ENCODE measurements at places on chromosomes 5 and 9.

DNA sequence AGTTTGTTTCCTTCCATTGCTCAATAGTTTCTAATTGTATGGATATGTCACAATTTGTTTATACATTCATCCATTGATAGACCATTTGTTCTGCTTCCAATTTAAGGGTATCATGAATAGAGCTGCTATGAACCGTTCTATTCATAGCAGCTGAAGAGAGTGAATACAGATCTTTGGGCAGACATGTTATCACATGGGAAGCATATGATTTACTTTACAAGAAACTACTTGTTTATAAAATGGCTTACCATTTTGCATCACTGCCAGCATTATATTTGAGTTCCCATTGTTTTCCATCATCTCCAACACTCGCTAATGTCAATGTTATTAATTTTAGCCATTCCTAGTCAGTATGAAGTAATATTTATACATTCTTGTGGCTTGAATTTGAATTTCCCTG, 549.0 kb downstream of the MAT2B start:
- no peak for DNase-seq

DNA sequence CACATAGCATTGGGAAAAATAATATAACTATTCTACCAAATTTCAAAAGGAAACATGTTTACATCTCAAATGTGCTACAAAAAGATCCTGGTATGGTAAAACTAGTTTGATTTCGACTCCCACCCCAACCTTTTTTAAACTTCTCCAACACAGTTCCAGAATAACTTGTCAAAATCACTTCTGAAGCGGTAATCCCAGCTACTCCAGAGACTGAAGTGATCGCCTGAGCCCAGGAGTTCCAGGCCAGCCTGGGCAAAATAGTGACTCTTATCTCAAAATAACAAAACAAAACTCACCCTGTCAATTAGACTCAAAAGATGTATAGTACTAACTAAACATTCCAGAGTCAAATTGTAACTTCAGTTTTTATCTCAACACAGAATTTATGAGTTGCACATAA, 71.3 kb upstream of the RNF38 start:
- peak; percentile 10 for DNase-seq

DNA sequence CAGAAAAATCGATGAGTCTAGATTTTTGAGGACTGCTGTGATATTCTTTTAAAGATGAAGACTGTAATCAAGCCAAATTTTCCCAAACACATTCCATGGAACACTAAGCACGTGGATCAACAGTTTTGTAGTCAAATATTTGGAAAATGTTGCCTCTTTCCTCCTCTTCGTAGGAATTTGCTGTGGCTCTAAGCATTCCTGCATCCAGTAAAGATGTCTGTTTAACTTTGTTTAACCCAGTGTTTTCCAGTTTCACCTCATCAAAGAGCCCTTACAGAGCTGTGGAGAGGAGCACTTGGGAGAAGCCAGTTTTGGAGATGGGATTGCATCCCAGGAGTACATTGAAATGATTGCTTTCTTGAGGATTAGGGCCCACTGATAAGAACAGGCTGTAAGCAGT, 58.9 kb downstream of the INSYN2B start:
- DNase-seq: no peak

GRCh38 chr5:144237851-144238250, 67.2 kb downstream of the KCTD16 start:
- DNase-seq: peak; percentile 10

- peak; percentile 60 for DNase-seq
Observed at GRCh38 chr5:174827558-174827957, 103.2 kb downstream of the MSX2 start.

DNA sequence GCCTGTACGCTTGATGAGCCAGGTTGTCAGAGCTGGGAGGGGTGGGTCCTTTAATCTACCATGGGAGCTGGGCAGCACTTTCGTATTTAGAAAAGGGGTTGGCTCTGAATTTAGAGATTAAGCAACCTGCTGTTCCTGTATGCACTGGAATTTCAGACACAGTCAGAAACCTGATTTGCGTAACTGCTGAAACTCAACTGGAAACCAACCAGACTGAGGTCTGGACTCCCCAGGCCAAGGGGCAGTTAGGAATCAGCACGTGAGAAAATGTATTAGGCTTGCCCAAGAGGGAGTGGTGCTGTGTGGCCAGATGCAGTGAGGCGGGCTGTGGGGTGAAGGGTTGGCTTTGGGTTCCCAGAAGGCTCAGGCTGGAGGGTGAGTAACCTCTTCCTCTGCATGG, 235.0 kb downstream of the GOLPH3 start:
- DNase-seq: peak; percentile 15

DNA sequence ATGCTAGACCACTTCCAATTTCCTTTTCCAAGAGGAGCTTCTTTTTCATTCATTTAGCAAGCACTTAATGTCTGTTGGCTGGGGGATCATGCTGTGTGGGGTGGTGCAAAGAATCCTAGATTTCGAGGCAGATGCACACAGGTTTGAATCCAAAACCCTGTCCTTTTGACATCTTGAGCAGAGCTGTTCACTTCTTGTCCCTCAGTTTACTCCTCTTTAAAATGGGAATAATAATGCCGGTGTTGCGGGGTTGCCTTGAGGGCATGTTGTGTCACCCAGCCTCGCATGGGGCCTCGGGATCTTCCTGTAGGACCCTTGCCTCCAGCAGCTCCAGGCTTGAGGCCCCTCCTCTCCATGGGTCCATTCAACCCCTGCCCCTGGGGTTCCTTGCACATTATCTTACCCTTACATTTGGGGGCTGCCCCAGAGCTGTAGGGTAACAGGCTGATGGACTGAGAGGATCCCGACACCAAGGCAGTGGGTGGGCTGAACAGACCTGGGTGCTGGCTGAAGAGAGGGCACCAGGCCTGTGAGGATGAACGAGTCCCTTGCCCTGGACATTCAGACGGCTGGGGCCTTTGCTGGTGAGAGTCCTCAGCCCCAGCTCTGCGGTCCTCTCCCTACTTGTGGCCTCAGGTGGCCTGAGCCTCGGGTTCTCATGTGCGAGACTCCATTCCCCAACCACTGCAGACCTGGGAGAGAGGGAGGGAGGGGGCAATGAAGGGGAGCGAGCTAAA, 145.8 kb downstream of the BARX1 start:
- DNase-seq: no peak

DNA sequence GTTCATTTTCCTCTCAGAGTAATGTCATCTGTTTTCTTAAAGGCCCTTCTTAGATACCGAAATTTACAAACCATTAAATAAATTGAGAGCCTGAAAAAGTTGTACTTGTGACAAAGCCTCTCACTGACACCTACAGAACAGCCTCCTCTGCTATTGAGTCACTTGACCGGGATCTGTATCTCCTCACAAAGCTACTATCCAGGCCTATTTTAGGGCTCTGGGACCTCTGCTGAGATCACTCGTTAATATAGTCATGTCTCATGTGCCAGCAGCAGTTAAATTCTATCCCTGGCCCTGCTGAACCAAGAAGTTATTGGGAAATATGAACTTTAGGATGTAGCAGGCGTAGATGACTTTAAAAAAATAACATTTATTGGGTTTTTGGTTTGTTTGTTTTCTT, 31.1 kb downstream of the FBXO38 start:
- DNase-seq: no peak

GRCh38 chr9:93094658-93095204, 1.3 kb upstream of the CARD19 start:
- DNase-seq: no peak

GRCh38 chr5:88707216-88707965, 175.6 kb downstream of the MEF2C start:
- DNase-seq: no peak

DNA sequence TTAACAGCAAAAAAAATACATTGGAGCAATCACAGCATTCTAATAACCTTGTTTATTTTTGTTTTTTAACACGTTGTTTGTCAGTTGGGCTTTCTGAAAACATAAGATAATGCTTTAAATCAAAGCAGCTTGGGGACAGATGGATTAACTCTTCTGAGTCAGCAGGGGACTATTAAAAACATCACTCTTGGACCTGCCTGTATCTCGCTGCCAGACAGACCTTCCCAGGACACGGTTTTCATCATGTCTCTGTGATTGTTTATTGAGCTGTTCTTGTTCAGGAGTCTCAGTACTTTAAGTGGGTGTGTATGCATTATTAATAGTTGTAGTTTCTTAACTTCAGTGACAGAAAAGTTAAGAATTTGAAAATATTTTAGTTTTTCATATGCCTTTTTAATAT, 173.2 kb downstream of the SH3GL2 start:
- no peak for DNase-seq

- DNase-seq: no peak
Observed at GRCh38 chr9:109585796-109586195, 87.7 kb upstream of the PTPN3 start.

GRCh38 chr5:150006318-150006717, 5.8 kb downstream of the HMGXB3 start:
- DNase-seq: no peak

GRCh38 chr5:159782197-159782994, 133.9 kb upstream of the ADRA1B start:
- no peak for DNase-seq

DNA sequence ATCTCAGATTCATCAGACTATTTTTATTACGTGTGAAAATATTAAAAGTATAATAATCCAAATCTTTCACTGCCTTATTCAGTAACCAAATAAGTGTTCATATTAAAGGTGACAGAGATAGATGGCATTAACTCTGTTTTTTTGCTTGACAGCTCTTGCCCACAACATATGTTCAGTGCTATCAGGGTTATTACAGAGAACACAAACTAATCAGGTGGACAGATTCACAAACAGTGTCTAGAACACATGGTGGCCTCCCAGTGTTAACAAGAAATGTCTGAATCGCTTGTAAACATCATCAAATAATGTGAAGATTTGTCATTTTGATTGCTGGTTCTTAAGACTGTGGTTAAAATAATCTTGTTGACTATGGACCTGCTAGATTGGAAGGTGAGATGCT, 609.1 kb upstream of the GRAMD2B start:
- DNase-seq: no peak

GRCh38 chr5:35488055-35488454, 129.6 kb upstream of the SPEF2 start:
- DNase-seq: no peak

DNA sequence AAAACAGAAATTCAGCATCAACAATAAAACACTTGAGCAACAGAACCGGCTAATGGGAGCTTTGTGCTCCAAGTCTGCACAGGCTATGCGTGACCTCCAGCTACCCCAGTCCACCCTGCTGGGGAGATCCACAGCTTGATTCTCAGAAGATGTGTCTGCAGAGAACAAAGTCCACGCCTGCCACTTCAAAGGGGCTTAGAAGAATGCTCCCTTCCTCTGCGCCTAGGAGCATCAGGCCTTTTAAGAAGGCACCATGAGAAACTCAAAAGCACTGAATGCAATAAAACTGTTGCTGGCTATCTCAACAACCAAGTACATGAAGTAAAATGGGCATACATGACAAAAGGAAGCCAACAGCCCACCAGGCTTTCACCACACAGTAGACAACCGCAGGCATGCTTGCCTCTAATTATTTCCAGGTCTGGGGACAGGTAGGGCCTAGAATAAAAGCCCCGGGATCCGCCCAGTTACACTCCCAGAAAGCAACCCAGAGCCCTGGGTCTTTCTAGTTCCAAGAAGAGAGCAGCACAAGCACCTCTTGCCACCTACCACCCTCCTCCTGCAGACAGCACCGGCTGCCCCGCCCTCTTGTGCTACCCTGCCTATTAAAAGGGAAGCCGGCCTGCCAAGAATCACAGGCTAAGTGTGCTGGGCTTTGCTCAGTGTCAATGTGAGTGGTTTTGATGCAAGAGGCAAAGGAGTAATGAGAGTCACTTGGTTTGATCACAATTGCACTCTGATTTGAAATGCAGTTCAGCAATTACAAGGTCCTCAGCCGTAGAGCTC, 123.2 kb downstream of the SPOCK1 start:
- DNase-seq: no peak

- peak; percentile 91 for DNase-seq
Observed at GRCh38 chr9:13485068-13485596, 205.6 kb upstream of the MPDZ start.

GRCh38 chr5:122845229-122846050, at the start of gene SNX24:
Gene SNX24, plus strand, starts transcription at chr5:122845613. Its CDS starts 21 bp downstream, at chr5:122845634.
- DNase-seq: peak; percentile 61

GRCh38 chr5:104952876-104953275, 1390.3 kb upstream of the NUDT12 start:
- no peak for DNase-seq

- DNase-seq: no peak
Observed at GRCh38 chr9:121816845-121817450, 165.5 kb downstream of the DAB2IP start.

- no peak for DNase-seq
Observed at GRCh38 chr9:20714442-20715415, 30.7 kb downstream of the FOCAD start.

- no peak for DNase-seq
Observed at GRCh38 chr9:123162360-123162759, 106.0 kb downstream of the STRBP start.

GRCh38 chr5:4847766-4848165, 292.4 kb upstream of the ADAMTS16 start:
- no peak for DNase-seq

GRCh38 chr9:112042244-112042638, 132.9 kb downstream of the SUSD1 start:
- no peak for DNase-seq

- no peak for DNase-seq
Observed at GRCh38 chr9:123234853-123235252, 33.5 kb downstream of the STRBP start.

GRCh38 chr5:2135354-2135753, 252.6 kb upstream of the IRX4 start:
- DNase-seq: no peak

GRCh38 chr9:91741522-91741921, 208.5 kb downstream of the ROR2 start:
- DNase-seq: peak; percentile 84

- no peak for DNase-seq
Observed at GRCh38 chr5:68528821-68529273, 313.3 kb downstream of the PIK3R1 start.

- DNase-seq: no peak
Observed at GRCh38 chr5:72647806-72648205, 140.6 kb upstream of the ZNF366 start.

DNA sequence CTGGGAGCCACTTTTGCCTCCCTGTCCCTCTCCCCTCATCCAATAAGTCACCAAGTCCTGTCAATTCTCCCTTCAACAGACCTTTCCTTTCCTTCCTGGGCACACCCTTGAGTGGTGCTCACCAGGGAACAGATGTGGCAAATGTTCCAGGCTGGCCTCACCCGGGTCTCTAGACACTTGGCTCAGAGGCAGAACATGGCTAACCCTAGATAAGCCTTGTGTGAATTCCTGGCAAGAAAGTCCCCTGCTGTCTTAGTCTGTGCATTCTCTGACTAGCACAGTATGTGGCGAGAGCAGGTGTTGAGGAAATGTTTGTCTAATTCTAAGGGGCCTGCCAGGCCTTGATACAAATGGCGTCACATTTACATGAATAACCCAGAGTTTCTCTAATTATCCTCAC, 41.2 kb upstream of the PTGS1 start:
- no peak for DNase-seq

Measured in fibroblast of mammary gland (primary cell).